ENCODE measurements at places on chromosomes 2 and 18. TPM values are rescaled to one million over a fixed set of nuclear protein-coding genes. Genes with fewer than 3 reads are reported as not detected.

The LYG2 gene
- total RNA-seq, result not detected

The EFEMP1 gene
- total RNA-seq, result 22.5 TPM

- peaks cover 7% of the 10 kb centered on the region for H3K36me3 ChIP-seq
- no peak overlapping the region for H3K4me3 ChIP-seq
- H3K27ac ChIP-seq, result no peak overlapping the region
- H3K27me3 ChIP-seq, result no peaks in the 10 kb centered on the region
- no peak for DNase-seq
Observed at GRCh38 chr2:15964936-15965563, 24.7 kb downstream of the MYCN start.

DNA sequence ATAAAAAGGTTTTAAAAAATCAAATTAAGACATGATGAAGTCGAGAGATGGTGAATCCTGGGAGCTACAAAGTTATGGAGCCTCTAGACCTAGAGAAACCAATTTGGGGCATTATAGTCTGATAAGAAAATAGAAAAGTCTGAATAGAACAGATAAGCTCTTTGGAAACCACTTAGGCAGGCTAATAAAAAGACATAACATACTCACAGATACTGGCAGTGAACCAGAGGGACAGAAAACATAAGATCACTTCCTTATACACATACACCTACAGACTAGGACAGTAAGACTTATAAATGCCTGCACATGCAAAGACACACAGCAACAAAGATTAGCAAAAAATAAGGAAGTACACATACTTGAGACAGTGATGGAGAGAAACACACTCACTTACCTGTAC lies 20.0 kb downstream of the SMC6 start:
- DNase-seq, result no peak
- peaks cover 46% of the 10 kb centered on the region for H3K36me3 ChIP-seq

DNA sequence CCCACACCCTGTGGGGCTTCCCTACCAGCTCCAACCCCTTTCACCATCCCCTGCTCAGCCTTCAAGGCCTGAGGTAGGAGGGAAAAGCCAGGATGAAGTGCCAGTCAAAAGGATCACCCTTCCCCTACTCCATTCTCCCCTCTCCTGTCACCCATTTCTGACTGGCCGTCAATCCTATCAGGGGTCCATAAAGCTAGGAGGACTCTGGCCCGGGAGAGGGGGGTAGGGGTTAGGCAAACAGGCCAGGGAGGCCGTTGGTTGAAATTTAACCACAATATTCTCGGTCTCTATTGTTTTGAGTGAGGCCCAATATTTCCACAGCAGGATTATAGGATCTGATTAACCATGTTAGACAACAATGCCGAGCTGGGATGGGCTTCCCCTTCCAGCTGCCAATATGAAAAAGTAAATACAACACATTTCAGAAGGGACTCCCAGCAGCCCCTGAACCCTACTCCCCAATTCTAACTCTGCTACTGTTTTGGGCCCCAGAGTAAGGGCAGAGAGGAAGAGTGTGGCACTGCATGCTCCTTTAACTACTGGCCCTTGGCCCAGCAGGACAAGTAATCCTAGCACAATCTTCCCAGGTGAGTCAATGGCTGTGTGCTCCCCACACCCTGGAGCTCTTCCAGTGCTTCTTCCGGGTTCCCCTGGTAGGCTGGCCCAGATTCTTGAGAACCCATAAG lies 10.6 kb upstream of the IHH start:
- H3K27me3 ChIP-seq, result peaks cover 6% of the 10 kb centered on the region
- H3K36me3 ChIP-seq, result no peaks in the 10 kb centered on the region
- H3K27ac ChIP-seq, result no peak overlapping the region
- H3K4me1 ChIP-seq, result peaks cover 8% of the 10 kb centered on the region

The DCDC2C gene
- total RNA-seq, result not detected

The PDK1 gene
- total RNA-seq, result 26.5 TPM
